ENCODE measurements at places on chromosomes 12 and 14.

DNA sequence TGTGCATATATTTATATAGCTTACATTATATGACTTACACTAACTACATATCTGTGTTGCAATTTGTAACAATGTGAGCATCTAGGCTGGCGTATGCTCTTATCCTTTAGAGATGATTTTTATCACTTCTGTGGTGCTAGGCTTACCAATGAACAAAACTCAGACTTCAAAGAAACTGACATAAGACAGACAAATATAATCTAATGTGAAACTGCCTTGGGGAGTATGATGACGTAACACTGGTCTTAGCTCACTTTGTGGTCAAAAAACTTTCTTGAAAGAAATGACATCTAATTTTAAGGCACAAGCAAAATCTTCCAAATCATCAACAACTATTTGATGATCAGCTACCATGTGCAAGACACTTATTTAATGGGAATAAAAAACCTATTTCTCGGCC is 50.0 kb downstream of the SOX5 start:
- no peak for DNase-seq

DNA sequence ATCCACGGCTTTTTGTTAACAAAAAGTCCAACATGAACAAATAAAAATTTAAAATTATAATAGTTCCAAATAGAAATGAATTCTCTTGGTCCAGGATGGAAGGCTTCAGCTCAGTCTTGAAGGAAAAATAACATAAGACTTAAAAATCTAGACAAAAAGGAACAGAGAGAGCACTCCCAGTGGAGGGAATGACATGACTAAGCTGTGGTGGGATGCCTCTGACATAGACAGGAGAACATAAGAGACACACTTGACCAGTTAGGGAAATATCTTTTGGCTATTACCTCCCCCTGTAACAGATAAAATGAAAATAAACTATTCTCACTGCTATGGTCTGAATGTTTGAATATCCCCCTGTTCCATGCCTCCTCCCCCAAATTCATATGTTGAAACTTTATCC is 106.8 kb downstream of the BBS10 start:
- DNase-seq: no peak

GRCh38 chr12:53677016-53677799 is 1.3 kb upstream of the ATP5MC2 start:
- DNase-seq: no peak

DNA sequence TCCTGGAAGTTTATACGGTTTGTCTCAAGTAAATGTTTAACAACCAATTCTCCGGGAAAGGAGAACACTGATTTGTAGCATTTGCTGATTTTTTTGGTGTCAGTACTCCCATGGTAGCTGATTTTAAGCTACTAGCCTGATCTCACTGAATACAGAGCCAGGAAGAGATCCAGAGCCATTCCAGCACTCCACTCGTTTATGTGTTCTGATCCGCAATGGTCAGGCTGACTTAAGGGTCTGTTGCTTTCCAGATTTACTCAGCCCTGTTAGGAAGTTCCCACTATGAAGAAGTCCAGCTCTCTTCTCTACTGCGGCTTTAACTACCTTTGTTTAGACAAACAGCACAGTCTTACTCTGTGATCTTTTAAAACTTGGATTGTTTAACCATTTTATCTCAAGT is 38.0 kb upstream of the NID2 start:
- no peak for DNase-seq

DNA sequence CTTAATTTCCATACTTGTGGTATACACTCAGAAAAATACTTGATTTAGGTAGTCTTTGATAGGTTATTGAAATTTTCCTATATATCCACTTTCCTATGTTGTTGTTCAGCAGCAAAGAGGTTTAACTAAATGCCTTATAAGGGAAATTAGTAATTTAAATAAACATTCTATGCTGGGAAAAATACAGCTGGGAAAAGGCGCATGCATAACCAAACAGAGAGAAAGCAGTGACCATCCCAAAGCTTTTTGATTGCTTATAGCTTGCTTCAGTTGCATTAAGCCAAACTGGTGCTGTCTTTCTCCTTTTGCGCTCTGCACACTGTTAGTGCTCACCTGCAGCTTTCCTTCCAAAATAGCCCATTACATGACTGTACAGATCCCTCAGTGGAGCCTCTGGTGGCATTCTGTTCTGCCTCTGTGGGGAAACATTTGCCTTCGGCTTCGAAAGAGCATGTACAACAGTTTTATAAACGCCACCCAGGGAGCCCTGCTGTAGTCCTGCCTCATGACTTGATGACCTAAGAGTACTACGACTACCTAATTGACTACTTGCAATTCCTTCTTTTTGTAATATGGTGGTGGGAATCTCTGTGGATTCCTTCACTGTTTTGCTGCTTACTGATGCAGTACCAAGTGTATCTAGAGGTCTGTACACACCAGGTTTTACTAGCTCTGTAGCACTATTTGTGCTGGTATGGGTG is 120.8 kb downstream of the RALGAPA1 start:
- no peak for DNase-seq

DNA sequence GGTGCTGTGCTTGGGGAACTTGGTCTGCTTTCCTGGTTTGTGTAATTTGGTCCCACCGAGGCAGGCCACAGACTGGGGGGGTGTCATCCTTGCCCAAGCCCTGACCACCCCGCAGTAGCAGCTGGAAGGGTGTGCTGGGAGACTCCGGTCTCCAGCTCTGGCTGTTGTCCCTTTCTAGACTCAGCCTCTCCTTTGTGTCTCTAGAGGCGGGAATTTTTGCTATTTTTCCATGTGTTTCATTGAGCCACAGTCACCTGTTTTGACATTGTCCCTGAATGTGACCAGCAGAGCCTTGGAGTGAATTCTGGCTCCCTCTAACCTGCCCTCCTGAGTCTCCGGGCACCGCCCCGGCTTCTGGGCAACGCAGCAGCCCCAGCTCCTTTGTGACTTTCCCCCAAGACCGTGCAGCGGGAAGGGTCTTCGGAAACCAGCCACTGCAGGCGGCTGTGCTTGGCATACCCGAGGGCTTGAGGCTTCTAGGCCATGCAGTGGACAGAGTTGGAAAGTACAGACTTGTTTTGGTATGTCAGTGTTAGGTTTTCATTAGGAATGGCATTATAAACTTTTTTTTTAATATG is 98.6 kb downstream of the TNFAIP2 start:
- no peak for DNase-seq

- DNase-seq: no peak
Measured at GRCh38 chr12:104553421-104553820, 96.7 kb downstream of the CHST11 start.

- no peak for DNase-seq
Measured at GRCh38 chr14:102768223-102769048, 8.8 kb upstream of the TRAF3 start.

DNA sequence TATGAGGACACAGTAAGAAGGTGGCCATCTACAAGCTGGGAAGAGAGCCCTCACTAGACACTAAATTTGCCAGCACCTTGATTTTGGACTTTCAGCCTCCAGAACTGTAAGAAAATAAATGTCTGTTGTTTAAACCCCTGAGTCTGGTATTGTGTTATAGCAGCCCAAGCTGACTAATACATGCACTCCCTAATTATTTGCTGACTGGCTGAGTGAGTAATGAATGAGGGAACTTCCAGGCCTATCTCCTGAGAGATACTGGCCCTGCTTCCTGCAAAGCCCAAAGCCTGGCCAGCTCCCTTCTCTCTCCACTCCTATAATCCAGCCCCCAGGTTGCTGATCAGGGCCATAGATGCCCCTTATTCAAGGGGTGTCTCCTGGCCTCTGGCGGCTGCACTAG is 120.0 kb upstream of the NOS1 start:
- no peak for DNase-seq

DNA sequence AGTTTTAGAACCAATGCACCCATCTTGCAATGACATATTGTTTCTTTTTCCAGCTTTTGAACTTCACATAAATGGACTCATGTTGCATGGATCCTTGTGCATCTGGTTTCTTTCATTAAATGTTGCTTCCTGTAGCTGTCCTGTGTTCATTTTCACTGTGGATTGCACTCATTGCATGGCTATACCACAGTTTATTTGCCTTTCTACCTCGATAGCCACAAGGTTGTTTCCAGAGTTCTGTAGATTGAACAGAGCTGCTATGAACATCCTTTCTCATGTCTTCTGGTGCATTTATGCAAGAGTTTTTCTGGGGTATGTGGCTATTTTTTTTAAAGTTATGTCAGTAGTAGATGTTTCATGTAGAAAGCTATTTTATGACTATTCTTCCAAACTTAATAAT is 3.5 kb upstream of the KRT81 start:
- DNase-seq: no peak

GRCh38 chr12:27480016-27480415 is 33.5 kb downstream of the SMCO2 start:
- DNase-seq: no peak

GRCh38 chr12:116635487-116635886 is 76.3 kb downstream of the MAP1LC3B2 start:
- DNase-seq: no peak

DNA sequence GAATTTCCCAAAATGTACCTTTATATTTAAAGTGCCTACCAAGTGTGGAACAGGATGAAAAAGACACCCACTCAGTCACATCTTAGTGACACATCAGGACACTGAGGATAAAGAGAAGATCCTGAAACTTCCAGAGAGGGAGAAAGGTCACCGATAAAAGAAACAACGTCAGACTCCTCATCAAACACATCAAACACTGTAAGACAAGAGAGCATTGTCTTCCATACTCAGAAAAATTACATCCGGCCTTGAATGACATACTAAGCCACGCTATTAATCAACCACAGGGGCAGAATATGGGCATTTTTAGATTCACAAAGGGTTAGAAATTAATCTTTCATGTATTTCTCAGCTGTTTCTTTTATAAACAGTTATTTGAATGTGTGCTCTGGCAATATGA is 490.3 kb downstream of the APAF1 start:
- DNase-seq: no peak

GRCh38 chr12:98439981-98440581 is 75.3 kb upstream of the TMPO start:
- no peak for DNase-seq

- no peak for DNase-seq
Measured at GRCh38 chr12:24278832-24279231, 329.4 kb upstream of the SOX5 start.

DNA sequence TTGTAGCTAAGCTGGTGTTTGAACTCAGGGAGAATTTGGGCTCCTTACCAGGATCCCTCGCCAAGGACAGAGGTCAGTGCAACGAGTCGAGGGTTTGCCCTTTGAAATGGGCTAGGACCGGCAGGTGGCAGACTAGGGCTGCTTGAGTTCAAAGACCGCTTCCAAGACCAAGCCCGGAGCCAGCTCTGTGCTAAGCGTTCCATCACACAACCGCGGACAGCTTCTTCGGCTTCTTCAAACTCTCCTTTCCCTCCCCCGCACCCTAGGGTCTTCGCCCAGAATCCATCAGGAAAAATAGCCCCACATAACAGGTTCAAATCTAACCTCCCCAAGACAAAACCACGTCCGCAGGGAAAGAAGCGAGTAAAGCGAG is 705 bp upstream of the FLVCR2 start:
- peak; percentile 49 for DNase-seq

DNA sequence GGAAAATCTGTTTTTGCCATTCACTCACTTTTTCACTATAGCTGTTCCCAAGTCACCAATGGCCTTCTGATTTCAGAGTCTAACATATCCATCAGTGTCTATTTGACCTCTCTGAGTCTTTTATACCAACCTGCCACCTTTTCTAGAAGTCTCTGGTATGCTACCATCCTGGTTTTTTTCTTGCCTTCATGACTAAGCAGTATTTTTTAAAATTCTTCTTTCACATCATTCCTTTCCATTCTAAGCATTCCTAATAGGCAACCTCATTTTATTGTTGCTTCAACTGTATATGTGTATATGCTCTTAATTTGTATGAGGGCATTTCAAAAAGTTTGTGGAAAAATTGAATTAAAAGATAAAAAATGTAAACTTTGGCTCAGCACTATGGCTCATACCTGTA is 5.0 kb downstream of the IRAK4 start:
- no peak for DNase-seq

DNA sequence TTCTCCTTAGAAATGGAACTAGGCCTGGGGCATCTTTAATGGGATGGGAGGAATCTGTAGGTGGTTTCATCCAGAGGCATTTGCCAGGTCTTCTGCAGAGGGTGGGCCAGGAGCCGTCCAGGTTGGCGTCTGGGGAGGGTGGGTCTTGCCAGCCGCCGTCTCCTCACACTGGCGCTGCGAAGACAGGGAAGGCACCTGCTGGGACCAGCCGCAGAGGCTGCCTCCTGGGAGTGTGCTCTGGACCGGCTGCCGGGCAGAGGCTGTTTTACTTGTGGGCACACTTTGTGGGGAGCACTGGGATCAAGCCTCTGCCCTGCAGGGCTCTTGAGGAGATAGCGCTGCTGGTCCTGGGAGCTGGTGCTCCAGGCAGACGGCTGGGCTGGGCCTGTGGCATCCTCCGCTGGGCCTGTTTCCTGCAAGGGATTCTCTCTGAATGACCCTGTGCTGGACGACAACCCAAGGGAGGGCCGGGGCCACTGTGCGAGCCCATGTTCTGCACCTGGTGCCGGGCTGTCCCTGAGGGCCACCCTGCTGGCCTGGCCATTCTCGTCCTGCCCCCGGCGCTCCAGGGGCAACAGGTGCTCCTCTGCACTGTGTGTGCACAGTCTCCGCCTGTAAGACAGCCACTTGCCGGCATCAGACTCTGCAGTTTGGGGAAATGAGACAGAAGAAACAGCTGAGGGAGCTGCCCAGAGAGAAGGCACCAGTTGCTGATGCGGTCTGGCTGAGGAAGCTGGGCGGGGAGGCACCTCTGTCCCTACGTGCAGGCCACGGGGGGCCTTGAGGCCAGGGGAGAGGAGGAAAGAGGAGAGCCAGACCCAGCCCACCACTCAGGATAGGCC is 10.0 kb upstream of the TEX22 start:
- no peak for DNase-seq

DNA sequence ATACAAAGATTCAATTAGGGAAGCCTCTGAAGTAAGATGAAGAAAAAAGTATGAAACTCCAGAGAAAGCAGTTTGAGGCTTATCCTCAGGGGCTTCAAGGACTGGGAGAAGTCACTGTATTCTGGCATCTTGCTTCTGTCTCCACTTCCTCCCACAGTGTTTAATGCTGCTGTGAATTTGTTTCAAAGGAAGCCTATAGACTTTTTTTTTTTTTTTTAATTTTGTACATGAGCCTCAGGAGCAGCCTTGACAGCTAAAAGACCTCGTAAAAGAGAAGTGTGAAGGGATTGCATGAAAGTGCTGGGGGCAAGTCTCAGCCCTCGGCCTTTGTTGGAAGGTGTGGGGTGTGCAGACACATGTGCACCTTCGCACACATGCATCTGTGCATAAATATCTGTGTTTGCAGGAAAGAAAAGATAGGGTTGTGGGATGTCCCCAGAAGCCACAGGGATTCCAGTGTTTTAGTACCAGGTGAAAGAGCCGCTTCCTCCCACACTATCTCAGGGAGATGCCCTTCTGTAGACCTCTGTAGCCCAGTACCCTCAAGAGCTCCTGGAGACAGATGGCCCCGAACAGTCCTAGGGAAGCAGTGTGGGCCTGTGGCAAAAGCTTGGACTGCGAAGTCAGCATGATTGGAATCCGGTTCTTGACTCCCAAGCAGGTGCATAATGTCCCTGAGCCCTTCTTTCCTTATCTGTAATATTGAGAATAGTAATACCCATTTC is 193.5 kb upstream of the BCL2L14 start:
- no peak for DNase-seq

All from stimulated activated CD8-positive, alpha-beta memory T cell treated with anti-CD3 and anti-CD28 coated beads, Interleukin-4, amount 100 ng/mL, for 1 hour (primary cell).